Neural progenitor cell (in vitro differentiated cells): ENCODE measurements at places on chromosomes 2 and 18.

GRCh38 chr2:85988914-85989270, 100.1 kb upstream of the ST3GAL5 start:
- H3K36me3 ChIP-seq, result no peaks in the 10 kb centered on the region
- no peak for DNase-seq
- no peak overlapping the region for H3K4me3 ChIP-seq
- H3K27ac ChIP-seq, result no peak overlapping the region
- H3K4me1 ChIP-seq, result no peaks in the 10 kb centered on the region

GRCh38 chr2:55133467-55134315, 83.4 kb upstream of the RTN4 start:
- H3K27ac ChIP-seq, result no peak overlapping the region
- H3K4me3 ChIP-seq, result no peak overlapping the region
- no peaks in the 10 kb centered on the region for H3K36me3 ChIP-seq

GRCh38 chr2:183803596-183803995, 679.4 kb downstream of the NUP35 start:
- no peak overlapping the region for H3K4me3 ChIP-seq
- DNase-seq, result no peak
- H3K4me1 ChIP-seq, result no peaks in the 10 kb centered on the region
- H3K36me3 ChIP-seq, result no peaks in the 10 kb centered on the region

DNA sequence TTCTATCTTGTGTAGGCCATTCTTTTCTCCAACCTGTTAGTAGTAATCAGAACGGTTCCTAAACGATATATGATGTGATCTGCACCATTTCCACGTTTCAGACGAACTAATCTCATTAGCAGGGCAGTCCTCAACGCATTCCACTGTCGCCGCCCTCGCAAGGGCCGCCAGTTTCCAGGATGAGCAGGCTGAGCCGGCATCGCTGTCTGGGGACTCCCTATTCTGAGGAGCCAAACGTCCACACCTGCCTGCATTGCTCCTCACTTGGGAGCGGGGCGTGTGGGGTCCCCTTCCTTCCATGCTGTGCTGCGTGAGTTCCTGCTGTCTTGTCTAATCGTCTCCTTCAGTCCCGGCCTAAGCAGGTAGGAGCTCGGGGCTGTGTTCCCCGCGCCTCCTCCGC, 76.6 kb downstream of the PSMG2 start:
- no peaks in the 10 kb centered on the region for H3K27me3 ChIP-seq
- no peaks in the 10 kb centered on the region for H3K4me1 ChIP-seq
- H3K27ac ChIP-seq, result no peak overlapping the region
- no peak for DNase-seq
